BJ (cell line): ENCODE measurements at places on chromosomes 5 and 9.

DNA sequence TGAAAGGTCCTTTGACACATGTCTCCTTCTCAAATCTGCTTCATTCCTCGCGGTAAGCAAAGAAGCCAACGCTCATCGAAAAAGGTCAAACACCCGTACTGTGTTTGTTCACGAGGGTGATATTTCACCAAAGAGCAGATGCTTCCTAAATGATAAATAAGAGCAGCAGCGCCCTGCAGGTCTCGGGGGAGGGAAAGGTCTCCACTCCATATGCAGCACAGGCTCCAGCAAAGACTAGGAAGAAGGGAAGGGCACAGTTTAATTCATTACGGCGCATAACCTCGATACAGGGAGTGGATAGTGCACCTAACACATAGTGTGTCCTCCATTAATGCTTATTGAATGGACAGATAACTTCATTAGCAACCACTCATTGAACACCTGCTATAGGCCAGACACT, 593.3 kb downstream of the CDK5RAP2 start:
- no peak for DNase-seq

DNA sequence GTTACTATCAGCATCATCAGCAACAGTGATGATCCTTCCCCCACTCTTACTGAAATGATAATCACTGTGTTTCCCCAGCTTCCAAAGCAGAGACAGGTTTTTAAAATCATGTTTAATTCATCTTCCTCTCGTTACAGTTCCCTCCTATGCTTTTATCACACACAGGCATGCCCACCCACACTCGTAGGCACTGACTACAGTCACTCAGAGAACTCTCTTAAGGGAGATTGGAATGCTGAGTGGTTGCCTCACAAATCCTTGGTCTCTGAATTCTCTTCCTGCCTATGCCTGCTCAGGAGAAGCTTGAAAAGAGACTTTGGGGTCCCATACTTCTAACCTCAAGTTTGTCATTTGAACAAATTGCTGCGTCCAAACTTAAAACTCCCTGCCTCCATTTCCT, 179.2 kb downstream of the FRMD3 start:
- DNase-seq: no peak

DNA sequence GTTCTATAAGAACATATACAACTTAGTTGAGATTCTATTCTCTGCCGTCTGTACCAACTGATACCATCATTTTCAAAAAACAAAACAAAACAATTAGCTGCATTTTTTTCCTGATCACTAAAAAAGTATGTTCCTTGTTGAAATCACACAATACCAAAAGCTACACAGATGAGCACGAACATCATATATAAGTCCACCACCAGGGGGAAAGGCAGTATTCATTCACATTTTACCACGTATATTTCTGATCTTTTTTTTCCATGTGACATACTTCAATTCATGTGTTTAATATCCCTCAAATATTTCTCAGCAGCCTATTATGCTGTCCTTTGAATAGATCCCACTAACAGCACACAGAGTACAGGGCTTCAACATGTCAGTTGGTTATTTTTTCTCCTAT, 40.6 kb downstream of the IRX2 start:
- DNase-seq: no peak

GRCh38 chr9:98520221-98520960, 188.3 kb downstream of the GABBR2 start:
- no peak for DNase-seq

DNA sequence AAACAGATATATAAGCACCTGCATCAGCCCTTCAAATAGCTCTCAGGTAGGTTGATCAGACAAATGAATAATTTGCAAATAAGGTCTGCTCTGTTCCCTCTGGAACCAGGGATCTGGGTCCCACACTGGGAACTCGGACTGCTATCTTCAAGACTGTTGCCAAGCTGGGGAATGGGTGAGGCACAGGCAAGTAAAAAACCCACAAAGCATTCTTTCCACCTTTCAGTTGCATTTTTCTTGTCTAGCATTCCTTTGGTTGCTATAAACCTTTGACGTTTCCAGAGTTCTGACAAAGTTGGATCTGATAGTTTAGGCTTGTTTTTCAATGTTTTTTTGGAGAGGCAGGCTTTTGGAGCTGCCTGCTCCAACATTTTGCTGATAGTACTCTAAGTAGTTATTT, 20.1 kb downstream of the FBXL17 start:
- DNase-seq: no peak

- no peak for DNase-seq
Observed at GRCh38 chr9:68447611-68448010, 91.2 kb downstream of the PGM5 start.

DNA sequence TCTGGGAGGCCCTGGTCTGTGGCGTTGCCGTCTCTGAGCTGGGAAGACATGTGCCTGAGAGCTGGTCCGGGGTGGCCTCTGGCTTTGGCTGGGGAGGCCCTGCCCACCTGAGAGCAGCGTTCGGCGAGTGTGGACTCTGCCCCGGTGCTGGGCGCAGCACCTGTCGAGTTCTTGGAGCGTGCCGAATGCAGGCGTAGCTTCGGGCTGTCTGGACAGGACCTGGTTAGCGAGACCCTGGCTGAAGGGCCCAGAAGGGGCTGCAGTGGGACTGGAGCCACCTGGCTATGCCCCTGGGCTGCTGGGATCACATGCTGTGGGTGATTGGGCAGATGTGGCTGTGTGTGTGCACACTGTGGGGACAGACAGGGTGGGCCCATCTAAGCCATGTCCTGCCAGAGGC, 56.5 kb downstream of the RXRA start:
- no peak for DNase-seq

DNA sequence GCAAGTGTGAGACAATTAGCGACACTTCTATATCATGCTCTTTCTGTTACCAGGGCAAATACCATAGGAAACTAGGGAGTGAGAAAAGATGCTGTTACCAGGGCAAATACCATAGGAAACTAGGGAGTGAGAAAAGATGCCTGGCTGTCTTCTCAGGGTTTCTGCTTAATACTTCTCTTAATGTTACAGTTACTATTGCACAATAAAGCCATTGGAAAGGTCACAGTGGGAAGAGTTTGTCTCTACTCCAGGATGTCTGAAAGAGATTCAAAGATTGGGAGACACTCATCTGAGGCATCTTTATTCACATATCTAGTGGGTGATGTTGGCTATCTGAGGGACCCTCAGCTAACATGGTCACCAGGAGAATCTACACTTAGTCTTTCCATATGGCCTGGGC, 431.7 kb upstream of the POU5F2 start:
- DNase-seq: no peak

DNA sequence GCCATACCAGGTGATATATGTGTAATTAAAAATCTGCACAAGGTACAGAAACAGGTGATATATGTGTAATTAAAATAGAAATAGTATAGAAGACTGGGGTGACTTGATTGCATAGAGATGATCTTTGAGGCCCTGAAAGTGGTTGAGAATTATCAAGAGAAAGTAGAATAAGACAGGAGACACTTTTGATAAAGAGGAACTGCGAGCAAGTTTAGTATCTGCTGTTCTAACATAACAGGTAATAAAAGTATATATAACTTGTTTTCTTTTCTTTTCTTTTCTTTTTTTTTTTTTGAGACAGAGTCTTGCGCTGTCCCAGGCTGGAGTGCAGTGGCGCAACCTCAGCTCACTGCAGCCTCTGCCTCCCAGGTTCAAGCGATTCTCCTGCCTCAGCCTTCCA, 5.4 kb downstream of the SNX2 start:
- no peak for DNase-seq

DNA sequence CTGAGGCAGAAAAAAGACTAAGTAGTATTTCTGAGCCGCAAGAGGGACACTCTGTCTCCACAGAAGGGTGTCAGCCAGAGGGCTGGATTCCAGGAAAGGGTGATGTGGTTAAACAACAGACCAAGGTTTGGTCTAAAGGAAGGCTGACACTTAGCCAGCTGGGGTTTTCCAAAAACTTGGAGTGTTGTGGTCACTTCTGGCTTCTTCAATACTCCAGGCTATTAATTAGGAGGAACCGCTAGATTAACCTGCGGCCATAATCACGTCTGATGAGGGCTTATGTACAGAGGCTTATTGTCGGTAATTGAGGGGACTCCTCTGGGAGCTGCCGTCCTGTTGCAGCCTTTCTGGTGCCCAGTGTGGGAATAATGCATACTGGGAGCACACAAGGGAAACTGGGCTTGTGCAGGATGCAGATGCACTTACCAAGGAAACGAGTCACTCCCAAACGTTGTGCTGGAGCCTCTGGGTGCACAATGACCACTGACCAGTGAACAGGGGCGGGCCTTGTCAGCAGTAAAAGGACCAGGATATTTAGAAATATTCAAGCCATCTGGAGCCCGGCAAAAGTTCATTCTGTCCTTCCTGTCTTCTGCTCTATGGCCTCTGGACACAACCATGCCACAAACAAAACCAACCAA, 70.2 kb upstream of the TUT7 start:
- no peak for DNase-seq

- DNase-seq: no peak
Observed at GRCh38 chr9:17422994-17423680, 155.7 kb upstream of the SH3GL2 start.
